ENCODE measurements at places on chromosomes 7 and 10.

DNA sequence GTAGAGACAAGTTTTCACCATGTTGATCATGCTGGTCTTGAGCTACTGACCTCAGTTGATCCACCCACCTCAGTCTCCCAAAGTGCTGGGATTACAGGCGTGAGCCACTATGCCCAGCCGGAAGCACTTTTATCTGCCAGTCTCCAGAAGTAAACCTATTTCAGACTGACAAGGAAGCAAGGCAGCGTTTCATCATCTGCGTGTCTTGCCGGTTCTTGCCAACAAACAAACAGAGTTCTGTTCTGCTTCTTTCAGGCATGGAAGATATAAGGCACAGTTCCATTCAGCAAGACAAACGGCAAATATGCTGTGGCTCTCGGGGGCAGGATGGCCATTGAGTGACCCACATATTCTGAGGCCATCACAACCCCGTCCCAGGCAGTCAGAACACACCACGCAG lies 15.5 kb upstream of the LARP4B start:
- ATAC-seq: no peak

DNA sequence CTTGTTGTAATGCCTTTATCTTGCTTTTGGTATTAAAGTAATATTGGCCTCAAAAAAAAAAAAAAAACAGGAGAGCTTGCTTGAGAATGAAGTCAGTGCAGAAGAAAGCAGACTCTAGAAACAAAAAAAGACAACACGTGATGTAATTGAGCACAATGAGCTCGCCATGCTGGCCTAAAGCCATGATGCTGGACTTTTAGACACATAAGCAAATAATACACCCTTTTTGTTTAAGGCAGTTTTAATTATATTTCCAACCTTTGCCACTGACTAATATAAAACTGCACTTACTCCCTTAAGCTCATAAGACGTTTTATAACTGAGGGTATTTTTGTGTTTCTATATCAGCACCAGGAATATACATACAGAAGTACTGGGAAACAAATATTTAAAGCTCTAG lies 798.3 kb downstream of the KCNMA1 start:
- ATAC-seq: no peak

GRCh38 chr7:3196629-3197400 lies 104.2 kb upstream of the SDK1 start:
- no peak for ATAC-seq

DNA sequence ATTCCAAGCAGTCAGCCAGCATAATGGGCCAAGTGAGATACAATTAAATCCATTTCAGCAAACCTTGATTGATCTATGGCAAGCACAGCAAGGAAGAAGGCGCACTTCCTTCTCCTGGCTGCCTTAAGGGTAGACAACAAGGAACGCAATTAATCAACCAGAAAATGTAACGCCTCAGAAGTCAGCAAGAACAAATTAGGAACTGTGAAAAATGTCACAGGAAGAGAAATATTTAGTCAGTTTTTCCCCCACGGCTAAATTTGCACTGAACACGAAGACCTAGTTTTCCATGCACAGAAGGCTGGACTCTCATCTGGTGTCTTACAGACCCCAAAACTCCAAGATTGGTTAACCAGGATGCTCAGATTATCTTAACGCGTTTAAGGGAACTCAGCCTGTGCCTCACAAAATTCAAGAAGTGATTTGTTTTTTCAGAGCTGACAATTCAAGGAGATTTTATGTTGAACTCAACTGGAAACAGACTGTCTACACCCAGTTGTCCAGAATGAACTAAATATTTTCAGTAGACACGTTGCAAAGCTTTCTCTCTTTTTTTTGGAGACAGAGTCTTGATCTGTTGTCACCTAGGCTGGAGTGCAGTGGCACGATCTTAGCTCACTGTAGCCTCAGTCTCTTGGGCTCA lies 14.2 kb downstream of the SNX8 start:
- ATAC-seq: no peak

DNA sequence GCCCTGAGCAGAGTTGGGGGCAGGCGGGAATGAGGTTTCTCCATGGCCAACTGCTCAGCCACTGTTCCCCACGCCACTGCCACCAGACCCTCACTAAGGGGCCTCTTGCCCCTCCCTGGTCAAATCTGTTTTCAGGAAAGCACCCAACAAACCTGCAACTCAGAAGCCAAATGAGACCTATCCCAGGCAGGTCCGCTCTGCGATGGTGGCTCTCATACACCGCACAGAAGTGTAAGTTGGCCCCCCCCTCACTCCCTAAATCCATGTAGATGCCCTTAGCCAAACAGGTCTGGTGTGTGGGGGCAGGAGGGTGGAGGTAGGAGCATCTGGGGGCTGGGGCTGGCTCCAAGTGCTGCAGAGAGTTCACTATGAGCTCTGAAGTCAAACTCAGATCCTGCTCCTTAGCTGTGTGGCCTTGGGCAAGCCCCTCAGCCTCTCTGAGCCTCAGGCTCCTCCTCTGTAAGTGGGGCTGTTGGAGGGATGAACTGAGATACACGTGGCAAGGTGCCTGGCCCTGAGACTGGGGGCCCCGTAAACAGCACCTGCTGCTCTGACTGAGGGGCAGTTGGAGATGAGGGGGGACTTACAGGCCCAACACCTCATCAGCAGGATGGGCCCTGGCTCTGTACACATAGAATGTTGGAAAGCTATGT lies 1.1 kb downstream of the MMRN2 start:
- ATAC-seq: no peak
